Foreskin fibroblast (primary cell): ENCODE measurements at places on chromosomes 1 and 21.
A peak's percentile ranks its signal among the peaks of the same experiment; 100 is the strongest.

- DNase-seq = no peak
Observed at GRCh38 chr1:234488054-234489006, 9.4 kb upstream of the TARBP1 start.

GRCh38 chr1:117368116-117369108 is 1.2 kb downstream of the MAN1A2 start:
- DNase-seq = no peak

DNA sequence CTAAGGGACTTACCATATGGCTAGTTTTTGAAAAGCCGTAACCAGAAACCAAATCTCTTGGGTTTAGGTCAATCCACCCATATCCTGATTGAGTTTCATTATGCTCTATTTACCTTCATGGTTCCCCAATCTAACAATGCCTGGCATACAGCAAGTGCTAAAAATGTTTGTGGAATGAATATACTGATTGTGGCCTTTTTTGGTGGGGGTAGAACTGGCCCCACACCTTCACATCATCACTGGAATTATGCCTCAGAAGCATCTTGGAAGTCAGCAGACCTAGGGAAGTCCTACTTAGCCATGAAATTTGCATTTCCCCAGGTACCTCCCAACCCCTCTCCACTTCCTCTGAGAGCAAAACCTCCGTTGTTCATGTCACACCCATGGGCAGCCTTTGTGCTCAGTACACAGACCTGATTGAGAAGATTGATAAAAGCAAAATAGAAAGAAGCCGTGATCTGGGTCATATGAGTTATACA is 17.8 kb upstream of the SLAMF1 start:
- no peak for DNase-seq

- peak; percentile 59 for DNase-seq
Observed at GRCh38 chr1:41846625-41847405, 71.9 kb downstream of the HIVEP3 start.

- peak; percentile 88 for DNase-seq
Observed at GRCh38 chr21:26967062-26967913, at the start of gene ADAMTS5. ADAMTS5 (minus strand) TSS chr21:26967088; CDS start chr21:26966391, 697 bp downstream.

DNA sequence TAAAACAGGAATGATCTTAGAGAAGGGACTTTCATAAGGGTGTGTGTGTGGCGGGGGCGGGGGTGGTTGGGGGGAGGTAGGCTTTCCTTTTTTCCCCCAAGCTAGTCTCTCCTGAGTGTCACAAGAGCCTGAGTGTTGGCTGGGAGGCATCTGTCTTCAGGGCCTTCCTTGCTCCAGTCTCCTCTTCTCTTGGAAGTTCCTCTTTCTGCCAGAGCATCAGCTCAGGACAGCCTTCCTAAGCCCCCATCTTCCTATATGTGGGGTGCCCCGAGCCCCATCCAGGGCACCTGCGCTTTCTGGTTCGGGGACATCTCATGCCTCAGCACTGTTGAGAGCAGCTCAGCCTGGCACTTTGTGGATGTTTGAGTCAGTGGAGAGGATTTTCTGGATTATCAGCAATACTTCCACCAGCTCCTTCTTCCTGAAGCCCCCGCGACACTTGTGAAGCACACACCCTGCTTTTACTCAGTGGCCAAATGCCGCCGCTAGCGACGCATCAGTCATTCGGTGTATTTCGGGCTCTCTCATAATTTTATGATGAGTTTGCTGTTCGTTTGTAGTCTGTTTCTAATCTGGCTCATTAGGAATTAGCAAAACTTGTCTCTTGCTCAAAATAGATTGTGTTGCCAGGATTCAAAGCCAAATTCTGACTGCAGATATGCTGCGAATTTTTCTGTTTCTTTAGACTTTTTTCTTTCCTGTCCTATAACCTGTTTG is 61.7 kb downstream of the GALNT2 start:
- DNase-seq = peak; percentile 51

- no peak for DNase-seq
Observed at GRCh38 chr1:235683653-235684052, 34.1 kb upstream of the GNG4 start.

GRCh38 chr1:116203181-116203723 is 92.1 kb downstream of the MAB21L3 start:
- DNase-seq = peak; percentile 34

DNA sequence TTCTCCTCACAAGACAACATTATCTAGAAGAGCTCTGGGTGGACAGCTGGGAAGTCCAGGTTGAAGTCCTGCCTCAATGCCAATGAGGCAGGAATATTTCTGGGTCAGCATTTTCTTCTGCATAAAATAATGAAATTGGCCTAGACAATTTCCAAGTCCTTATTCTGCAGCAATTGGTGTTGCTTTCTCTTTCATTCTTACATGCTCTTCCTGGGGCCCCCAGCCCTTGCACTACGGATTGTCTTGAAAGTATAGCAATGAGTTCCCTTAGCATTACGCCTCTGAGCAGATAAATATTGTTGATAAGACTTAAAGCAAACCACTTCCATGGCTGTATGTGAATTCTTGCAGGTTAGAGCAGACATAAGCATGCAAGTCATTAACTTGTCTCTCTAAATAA is 188.5 kb downstream of the TGFBR3 start:
- no peak for DNase-seq

DNA sequence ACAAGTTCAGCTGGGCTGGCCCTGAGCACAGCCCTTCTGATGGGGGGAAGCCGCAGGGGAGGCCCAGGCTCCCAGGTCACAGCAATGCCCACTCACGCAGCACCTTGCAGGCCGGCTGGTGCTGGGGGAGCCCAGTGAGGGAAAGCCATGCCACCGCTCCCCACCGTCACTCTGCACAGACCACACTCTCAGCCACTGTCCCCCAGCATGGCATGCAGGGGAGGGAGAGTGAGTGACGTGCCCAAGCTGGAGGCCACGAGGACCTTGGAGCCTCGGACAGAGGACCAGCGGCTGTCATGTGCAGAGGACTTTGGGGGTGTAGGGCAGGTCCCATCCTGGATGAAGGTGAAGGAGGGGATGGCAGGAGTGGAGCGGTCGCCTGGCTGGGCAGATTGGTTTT is 25.1 kb downstream of the SLC45A1 start:
- no peak for DNase-seq

- peak; percentile 20 for DNase-seq
Observed at GRCh38 chr1:63557365-63557987, 34.2 kb downstream of the EFCAB7 start.

GRCh38 chr1:36906555-36906954 is 127.8 kb downstream of the GRIK3 start:
- no peak for DNase-seq

DNA sequence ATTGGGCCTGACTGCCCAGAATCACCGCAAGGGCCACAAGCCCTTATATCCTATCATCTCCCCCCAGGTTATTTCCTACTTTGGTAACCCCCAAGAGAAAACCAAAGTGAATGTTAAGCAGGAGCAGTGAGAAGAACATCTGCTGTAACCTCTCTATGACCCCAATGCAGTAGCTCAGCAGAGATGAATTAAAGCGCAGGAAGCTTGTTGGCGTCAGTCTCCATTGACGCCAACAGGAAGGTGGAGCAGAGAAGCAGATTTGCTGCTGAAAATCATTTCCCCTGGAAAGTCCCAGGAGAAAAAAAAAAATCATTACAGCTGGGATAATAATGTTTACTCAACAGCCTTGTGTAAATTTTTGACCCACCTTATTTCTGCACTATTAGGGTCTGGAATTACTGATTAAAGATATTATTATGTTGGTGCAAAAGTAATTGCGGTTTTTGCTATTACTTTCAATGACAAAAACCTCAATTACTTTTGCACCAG is 33.2 kb upstream of the FAM163A start:
- peak; percentile 35 for DNase-seq

DNA sequence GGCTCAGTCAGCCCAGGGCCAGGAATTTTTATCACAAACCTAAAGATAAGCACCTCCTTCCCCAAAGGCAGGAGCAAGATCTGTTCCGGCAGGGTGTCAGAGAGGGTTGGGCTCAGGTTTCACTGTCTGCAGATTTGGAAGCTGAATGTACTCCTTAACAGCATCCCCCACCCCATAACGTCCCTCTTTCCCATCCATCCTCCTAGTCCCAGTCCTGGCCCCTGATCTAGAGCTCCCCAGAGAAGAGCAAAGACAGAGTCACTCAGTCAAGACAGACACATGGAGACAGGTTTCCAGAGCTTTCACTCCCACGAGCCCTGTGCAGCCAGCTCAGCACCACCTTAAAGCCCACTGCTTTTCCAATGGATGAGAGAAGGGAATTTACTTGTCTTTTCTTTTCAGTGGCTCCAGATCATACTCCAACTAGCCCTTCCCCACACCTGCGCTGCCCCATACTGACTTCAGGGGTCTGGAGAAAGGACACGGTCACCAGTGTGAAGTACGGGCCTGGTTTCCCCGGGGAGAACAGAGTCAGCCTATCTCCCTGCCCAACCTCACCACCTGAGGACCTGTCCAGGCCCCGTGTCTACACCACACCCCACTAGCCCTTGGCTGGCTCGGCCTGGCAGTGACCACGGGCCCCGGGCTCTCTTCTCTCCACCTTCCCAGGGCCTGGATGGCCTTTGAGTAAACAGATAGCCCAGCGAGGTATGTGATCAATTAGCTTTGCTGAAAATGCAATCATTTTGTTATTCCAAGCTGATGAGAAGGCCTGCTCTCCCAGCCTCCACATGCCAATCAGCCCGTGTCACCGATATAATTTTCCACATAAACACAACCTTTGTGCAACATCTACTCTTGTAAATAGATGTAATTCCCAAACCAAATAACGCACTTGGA is 249.1 kb downstream of the FOXD2 start:
- DNase-seq = no peak
